Cardiac fibroblast (primary cell): ENCODE measurements at places on chromosomes 4 and X.

DNA sequence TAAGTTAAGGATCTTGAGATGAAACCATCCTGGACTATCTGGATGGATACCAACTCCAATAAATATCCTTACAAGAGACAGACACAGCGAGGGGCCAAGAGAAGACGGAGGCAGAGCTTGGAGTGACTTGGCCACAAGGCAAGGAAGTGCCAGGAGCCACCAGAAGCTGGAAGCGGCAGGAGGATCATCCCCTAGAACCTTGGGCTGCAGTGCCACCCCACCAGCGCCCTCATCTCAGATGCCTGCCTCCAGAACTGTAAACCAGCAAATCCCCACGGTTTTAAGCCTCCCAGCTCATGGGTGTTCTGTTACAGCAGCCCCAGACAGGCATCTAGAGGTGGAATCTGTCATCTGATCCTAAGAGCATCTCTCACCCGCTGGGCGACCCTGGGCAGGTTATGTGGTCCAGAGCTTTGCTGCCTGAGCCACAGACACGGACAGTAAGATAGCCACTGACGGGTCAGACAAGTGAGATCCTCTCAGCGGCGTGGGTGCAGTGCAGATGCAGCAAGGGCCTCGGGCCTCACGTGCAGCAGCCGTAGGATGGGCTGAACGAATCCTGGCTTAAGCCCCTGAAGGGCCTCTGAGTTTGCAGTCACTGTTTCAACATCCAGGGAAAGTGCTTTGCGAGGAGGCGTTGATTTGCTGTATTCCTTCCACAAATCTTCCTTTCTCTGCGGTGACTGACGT, 25.1 kb upstream of the MXD4 start:
- peak; percentile 18 for DNase-seq

- no peak for DNase-seq
Observed at GRCh38 chr4:174388461-174389145, 104.9 kb downstream of the CEP44 start.

- DNase-seq = no peak
Observed at GRCh38 chr4:31974490-31975002, 1254.4 kb downstream of the PCDH7 start.

- no peak for DNase-seq
Observed at GRCh38 chrX:118153270-118153669, 36.7 kb upstream of the KLHL13 start.

GRCh38 chr4:74968456-74969164, 35.7 kb downstream of the PARM1 start:
- no peak for DNase-seq

DNA sequence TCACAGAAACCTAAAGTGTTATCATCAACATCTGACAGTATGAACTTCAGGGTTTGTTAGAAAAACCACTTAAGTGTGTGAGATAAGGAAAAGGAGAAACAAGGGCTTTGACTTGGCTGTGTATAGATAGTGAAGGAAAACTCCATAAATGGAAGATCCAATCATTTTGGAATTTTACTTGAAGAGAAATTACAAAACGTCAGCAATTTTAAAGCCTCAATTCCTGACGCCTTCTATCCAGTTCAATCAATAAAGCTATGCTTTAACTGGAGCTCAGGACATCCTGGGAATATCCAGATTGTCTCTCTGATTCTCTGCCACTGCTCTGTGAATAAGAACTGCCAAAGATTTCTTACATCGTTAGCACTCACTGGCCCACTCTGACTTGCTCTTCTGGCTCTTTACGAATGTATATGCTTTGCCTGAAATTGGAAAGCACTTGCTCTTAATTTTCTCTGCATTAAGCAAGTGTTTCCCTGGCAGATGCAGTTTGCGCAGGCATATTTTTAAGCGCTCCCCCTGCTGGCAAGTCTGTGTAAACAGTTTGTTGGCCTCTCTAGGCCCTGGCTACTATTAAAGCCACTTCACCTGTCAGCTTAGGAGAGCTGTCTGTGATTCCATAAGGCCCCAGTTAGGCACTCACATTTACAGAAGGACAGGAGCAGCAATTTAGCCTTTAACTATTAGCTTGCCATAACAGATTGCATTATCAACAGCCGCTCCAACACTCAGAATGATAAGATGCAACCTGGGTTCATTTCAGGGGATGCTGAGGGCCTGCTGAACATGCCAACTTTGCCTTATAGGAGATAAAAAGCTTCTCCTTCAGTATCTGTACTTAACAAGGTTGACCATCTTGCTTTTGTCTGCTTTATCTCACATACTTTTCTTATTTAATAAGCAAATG, 251.4 kb upstream of the DDX53 start:
- DNase-seq = peak; percentile 63

- DNase-seq = peak; percentile 47
Observed at GRCh38 chr4:2712261-2712842, 43.8 kb downstream of the TNIP2 start.

DNA sequence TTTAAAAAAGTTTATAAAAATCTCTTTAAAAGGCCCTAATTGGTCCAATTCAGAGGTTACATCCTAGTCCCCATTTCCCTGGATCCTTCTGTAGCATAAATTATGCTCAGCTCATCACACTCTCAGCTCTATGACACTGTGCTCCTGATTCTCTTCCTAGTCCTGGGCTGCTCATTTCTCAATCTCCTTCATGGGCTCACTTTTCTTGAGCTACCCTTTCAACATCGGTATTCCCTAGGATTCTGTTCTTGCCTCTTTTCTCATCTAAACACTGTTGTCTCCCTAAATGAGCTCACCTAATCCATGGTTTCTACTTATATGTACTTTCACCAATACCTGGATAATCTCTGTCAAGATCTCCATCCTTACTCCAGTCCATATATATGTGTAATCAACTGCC, 14.7 kb downstream of the KLHL15 start:
- no peak for DNase-seq

DNA sequence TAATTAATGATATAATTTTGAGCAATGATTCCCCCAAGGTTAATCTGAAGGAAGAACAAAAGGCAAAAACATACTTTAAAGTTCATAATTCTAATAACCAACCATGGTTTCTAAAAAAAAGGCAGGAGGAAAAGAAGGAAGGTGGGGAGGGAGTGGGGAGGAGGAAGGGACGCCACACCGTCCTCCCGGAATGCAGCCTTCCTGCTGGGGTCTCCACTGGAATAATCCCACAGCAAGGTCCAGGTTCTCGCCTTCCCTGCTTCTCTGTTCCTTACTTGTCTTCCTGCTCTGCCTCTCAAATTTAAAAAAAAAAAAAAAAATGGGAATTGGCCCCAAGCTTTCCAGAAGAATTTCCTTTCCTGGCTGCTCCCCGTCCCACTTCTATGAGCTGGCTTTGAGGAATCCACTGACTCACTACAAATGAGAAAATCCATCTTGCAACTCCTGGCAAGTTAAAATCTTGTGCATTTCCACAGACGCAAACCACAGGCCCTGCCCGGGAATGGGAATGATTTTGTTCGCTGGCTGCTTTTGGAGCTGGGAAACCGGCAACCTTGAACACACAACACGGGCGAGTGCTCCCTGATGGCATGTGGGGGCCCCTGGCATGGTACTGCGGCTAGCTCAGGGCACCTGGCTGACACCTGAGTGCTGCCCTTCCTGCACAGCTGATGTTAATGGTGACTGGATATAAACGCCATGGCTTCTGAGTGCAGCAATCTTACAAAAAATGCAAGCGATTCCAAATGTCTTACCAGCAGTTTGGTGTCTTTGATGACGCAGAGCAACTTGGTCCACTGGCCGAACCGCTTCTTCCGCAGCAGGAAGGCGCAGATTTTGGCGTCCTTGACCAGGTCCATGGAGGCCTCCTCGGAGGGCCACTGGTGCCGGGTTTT, 97.0 kb downstream of the AFAP1 start:
- peak; percentile 98 for DNase-seq

DNA sequence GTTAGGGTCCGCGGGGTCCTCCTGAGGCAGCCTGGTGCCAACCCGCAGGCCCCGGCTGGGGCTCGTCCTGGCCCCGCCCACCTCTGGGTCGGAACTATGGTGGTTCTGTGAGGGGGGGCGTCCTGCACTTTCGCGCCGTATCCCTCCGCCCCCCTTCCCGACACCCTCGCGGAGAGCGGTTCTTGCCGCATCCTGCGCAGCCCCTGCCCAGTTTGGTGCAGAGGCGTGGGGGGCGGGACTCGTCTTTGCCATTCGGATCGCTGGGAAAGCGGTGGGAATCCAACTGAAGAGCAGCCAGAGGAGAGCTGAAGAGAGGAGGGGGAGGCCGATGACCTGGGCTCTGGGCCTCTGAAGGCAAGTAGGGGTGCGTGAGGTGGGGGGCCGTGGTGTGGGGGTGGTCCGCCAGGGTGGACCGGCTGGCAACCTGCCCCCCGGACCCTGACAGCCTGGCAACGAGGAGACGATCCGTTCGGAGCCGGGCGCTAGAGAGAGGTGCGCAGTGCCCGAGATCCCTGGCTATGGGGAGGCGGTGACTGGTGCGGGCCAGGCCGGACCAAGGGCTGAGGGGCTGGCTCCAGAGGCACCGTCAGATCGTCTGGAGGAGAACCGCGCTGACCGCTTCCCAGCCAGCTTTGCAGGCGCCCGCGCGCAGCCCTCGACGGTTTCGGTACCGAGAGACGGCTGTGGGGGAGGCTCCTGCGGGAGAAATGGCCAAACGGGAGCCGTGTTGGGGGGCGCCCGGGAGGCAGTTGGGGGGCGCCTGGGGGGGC, at the start of gene GPRASP1:
TSS of gene GPRASP1 (plus strand) at position 242 of the 770 bp plus-strand sequence. CDS start 2,431 bp downstream, outside the sequence.
- peak; percentile 15 for DNase-seq

GRCh38 chr4:155789391-155789790, 30.6 kb downstream of the GUCY1B1 start:
- no peak for DNase-seq

GRCh38 chr4:155249016-155249566, 40.7 kb downstream of the NPY2R start:
- no peak for DNase-seq

- no peak for DNase-seq
Observed at GRCh38 chr4:183254162-183254561, 65.9 kb downstream of the CLDN22 start.

GRCh38 chr4:119646347-119647071, 17.9 kb upstream of the PDE5A start:
- DNase-seq = no peak

GRCh38 chr4:29560452-29560851, 1159.7 kb upstream of the PCDH7 start:
- DNase-seq = no peak

DNA sequence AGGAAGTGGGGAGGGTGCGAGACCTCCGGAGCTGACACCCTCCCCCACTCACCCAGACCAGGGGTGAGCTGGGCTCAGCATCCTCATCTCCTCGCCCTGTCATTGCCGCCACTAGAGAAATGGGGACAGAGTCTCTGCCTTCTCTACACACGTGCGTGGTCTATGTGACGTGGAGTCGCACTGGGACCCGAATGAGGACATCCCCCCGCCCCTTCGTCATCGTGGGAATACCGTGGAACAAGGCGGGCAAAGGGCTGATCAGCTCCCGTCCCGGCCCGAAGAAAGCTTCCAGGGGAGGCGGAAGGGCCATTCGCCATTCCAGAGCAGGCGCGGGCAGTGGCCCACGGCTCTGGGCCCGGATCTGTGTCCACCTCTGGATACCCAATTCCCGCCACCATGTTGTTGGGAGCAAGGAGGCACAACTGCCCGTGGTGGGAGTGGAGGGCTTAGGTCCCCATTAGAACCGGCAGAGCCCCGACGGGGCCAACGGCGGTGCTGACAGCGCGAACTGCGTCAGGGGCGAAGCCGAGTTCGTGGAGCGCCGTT, 12.0 kb downstream of the HMX1 start:
- DNase-seq = no peak

- DNase-seq = peak; percentile 59
Observed at GRCh38 chr4:142743121-142743825, 102.8 kb downstream of the INPP4B start.
